Natural killer cell (primary cell): ENCODE measurements at places on chromosomes 1 and 21. TPM values are rescaled to one million over a fixed set of nuclear protein-coding genes. Genes with fewer than 3 reads are reported as not detected.

Gene GABPB2
- total RNA-seq = 27.4 TPM

DNA sequence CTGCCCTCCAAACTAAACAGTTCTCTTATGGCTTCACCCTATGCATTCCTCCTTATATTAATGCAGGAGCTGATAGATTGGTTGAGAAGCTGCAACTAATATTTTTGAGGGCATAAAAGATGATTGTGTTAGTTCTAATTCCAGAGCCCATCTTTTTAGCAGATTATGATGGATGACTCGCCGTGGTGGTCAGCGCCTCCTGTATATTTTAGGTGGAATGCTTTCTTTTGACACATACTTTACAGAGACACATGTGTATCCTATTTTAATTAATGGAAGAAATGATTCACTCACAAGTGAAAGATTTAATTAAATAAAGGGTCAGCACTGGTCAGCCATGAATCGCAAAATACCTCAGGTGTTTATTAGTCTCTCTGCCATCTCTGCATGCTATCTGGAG lies 120.7 kb downstream of the TM2D1 start:
- DNase-seq = no peak

DNA sequence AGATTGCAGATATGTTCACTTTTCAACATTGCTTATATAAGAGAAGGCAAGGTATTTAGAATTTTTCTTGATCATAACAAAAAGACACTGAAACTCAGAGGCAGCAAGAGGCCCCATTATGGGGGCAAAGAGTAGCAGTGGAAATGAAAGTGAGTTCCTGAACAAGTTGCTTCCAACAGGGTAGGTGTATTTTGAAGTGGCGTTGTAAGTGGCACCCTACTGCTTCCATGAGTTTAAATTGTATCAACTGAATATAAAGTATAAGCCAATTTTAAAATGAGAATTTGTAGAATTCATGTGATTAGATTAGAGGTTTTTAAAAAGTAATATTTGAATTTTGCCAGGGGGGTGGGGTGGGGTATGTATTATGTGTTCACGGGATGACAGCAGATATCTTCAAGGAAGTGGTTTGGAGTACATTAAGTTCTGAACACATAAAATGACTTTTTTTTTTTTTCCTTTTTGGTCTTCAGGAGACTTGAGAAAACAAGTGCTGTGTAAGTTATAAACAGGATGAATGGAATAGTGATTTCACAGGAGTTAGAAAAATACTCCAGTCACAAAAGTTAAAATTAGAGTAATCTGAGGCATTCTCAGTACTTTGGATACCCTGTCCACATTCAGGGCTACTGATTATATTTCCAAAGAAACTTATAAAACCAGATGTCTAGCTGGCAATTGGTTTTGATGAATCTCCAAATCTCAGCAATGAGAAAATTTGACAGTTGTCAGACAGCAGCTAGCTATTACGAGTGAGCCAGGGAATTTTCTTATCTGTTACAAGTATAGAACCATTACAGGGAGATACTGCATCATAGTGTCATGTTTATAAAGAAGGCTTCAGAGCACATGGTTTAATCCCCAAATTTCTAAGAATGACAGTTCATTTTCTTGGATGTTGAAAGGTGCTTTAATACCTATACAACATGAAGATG lies 182.0 kb downstream of the ST6GALNAC3 start:
- no peak for DNase-seq

Gene TMEM269
- total RNA-seq = 1.4 TPM

DNA sequence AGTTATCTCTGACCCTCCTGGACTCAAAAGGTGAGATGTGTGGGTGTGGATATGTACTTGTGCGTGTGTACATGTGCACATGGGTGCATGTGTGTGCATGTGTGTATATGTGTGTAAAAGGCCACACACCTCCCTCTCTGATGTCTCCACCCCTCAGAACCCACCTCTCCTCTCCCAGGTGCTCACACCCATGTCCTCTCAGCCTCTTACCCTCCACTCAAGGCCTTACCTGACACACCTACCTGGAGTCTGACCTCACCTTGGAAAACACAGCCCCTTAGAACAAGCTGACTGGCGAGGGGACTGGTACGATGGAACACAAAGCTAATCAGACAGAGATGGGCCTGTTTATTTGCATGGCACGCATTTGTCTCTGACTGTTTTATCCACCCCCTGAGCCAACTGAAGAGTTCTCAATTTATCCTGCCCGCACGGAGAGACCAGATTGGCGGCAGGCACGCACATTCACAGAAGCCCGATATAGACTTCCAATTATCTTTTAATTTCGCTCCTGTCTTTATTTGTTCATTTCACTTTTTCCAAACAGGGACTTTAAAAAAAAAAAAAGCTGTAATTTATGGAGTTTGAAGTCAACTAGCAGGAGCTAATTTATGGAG lies 6.1 kb upstream of the KLHDC7A start:
- no peak for DNase-seq

DNA sequence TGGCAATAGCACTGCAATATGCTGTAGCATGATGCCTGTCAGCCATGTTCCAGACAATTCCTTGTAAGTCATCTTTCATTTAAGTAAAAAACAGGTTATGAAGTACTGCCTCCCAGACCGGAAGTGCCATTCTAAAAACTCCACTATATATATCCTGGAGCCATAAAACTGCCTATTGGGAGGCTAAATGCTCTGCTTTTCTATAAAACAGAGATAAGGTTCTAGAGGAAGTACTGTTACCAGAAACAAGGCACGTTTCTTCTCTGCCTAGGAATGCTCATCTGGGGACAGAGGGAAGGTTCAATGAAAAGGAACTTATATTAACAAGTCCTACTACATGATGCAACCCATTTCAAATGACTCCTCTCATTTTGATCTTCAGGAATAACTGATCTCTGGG lies 66.8 kb downstream of the GPR137B start:
- no peak for DNase-seq

Gene UTP25
- total RNA-seq = 8.3 TPM

- DNase-seq = no peak
These were observed 77.3 kb downstream of the RPE65 start for GRCh38 chr1:68372487-68372886.

Gene RPTN
- not detected for total RNA-seq

- peak; percentile 88 for DNase-seq
These were observed 14.1 kb downstream of the ENTREP3 start for GRCh38 chr1:155241069-155241679.

GRCh38 chr1:36119456-36119855 lies 5.6 kb downstream of the COL8A2 start:
- DNase-seq = no peak

- DNase-seq = peak; percentile 35
These were observed 15.3 kb downstream of the CD55 start for GRCh38 chr1:207336559-207337467.

- DNase-seq = no peak
These were observed 26.3 kb downstream of the ZNF648 start for GRCh38 chr1:182035097-182035770.

Gene NKAIN1
- total RNA-seq = not detected

DNA sequence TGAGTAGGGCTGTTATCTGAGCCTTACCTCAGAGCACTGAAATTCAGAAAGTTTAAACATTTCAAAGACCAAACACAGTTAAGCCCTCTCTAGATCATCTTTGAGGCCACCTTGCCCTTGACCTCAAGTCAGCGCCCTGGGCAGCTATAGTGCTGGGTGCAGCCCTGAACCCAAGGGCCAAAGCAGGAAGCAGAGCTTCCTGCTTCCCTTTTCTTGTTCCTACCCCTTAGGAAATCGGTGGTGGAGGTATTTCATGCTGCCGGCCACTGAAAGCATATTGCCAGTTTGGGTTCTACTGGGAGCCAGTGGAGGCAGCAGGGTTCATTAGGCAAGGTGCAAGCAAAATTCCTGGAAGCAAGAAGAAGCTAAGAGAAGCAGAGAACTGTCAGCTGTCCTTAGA lies 26.1 kb downstream of the CD244 start:
- no peak for DNase-seq

- DNase-seq = no peak
These were observed 47.0 kb upstream of the CSF1 start for GRCh38 chr1:109863667-109864046.

DNA sequence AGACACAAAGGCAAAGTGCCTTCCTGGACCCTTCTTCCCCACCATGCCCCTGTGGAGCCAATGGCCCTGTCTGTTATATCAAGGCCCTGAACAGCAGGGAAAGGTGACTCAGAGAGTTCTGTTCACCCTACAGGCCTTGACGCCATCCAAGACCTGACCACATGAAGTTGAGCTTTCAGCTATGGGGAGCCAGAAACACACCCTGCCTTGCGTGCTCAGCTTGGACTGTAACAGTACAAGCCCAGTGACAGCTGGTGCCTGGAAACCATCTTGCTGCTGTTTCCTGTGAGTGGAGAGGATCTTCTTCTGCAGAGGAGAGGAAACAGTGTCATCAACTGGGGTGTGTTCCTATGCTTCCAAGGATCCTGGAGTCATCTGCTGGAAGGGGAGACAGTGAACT lies 165.0 kb upstream of the IRF2BP2 start:
- DNase-seq = peak; percentile 23

- no peak for DNase-seq
These were observed 48.5 kb downstream of the FH start for GRCh38 chr1:241470908-241471590.

Gene FMO3
- total RNA-seq = not detected

DNA sequence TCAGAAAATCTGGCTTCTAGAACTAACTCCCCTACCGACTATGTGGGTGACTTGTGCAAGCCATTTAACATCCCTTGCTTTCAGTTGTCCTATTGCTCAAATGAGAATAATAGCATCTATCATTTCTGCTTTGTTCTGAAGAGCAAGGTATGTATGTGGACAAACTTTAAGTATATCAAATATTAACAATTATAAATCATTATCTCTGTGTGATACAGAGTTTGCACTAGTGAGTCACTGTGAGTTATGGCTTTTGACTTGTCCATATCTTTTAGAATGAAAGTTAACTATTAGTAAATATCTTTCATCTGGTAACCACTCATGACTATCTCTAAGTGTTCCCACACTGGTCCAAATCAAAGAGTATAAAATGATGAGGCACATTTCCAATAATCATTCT lies 812.9 kb upstream of the ADGRL2 start:
- no peak for DNase-seq
